ENCODE measurements at places on chromosomes 1 and 21.

GRCh38 chr1:28172713-28173150, 3.8 kb downstream of the PTAFR start:
- no peak for DNase-seq

- peak; percentile 19 for DNase-seq
These were observed 4.4 kb upstream of the ELF3 start for GRCh38 chr1:202005958-202006357.

DNA sequence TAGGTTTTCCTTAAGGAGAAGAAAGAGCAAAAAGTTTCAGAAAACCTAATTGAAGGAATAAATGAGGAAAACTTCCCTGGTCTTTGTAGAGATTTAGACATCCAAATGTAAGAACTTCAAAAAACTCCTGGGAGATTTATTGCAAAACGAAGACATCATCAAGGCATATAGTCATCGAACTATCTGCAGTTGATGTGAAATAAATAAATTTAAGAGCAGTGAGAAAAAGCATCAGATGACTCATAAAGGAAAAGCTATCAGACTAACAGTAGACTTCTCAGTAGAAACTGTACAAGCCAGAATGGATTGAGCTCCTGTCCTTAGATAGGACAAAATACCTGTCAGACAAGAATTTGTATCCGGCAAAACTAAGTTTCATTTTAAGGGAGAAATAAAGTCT, 569.4 kb upstream of the ADAMTS5 start:
- no peak for DNase-seq

DNA sequence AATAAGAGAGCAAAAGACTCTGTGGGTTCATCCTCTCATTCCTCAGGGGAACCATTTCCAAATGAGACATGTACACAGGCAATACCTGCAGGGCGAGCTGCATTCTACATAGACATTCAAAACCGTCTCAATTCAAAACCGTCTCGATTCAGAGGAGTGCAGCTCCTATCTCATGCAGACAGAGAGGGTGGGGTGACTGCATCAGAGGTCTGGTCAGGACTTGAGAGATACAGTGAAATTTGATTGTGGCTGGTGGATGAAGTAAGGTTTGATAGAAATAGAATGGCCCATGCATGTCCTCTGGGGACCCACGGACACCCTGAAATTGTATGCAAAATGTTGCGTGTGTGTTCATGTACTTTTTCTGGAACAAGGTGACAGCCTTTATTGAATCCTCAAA, 27.3 kb downstream of the TEX35 start:
- no peak for DNase-seq

DNA sequence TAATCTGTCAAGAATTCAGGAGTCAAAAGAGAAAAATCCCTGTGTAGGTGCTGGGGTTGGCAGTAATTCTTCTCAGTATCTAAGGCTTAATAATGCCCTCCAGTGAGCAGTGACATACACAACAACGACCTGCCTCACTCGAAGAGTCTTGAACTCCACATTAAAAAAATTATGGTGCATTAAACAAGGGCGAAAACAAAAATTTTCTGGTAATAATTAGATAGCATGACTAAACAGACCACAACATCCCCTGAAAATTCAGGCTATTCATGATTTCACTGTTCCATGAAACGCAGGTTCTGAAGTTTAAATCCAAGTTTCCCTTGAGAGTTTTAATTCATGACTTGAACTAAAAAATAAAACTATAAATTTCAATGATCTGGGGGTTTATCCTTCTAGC, 5.1 kb downstream of the SRSF4 start:
- DNase-seq = no peak

DNA sequence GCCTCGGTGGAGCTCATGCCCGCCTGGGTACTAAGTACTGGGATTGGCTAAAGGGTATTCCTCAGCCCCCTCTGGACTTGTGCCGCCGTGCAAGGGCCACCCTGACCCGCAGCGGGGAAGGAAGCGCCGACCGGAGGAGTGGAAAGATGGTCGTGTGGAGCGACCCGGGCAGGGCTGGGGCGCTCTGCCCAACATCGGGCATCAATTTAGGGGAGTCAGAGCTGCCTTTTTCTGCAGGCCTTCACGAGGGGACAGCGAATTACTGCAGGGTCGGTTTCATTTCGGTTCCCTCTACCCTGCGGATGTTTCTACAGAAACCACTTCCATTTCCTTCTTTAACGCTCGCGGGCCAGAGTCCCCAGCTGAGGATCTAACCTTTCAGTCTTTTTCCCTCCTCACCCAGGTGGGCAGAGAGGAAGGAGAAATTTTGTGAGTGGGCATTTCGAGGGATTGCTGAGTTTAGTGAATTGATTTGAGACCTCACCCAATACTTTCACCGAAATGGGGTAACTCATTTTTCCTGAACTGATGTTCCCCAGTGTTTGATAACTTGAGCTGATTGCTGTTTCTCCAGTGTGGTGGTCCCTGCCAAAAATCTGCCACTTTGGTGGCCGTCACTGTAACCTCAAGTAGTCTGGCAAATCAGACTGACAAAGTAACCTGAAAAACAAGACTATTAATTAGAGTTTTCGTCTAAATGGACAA, 1.1 kb downstream of the TOR1AIP1 start:
- no peak for DNase-seq

GRCh38 chr1:50502147-50502546, 78.9 kb upstream of the DMRTA2 start:
- no peak for DNase-seq

DNA sequence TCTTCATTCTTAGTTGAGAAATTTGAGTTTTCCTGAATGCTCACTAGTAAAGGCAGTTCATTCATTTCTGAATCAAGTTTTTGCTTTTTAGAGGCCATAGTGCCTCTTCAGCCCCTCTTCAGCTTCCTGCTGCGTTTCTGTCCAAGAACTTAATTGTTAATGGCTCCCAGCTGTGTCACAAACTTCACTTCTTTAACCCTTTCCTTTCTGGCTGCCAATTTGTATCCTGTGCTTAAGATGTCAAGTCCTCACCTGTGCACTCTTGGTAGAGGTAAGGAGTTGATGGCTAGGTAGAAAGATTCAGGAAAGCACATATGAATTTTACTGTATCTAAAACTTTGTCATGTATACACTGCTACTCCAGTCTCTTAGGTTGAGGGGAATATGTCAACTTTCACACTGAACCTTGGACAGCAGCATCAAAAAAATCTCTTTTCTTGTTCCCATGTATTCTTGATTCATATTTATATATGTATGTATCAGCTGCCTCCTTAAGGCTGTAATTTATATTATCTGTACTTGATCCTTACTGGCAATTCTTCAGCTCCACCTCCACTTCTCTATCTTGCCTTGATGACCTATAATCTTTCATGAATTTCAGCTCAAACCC, 612.8 kb downstream of the LMO4 start:
- DNase-seq = no peak
